ENCODE measurements at places on chromosomes 12 and 14.

DNA sequence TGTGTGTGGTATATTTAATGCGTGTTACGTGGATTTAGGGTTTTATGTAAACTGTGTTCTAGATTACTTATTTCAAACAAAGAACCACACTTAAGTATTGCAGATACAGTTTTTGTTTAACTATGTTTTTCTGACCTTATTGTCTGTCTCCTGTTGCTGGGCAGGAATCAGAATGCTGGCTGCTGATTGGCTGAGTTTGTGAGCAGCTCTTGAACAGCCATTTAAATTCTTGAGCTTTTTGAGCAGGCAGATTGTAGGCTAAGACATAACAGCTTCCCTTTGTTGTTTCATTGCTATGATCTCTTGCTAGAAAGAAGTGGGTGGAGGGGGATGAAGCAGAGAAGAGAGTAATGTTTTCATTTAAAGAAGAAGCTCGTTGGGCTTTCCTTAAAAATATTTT, 52.2 kb downstream of the ATF7IP start:
- DNase-seq: peak; percentile 24
- no peaks in the 10 kb centered on the region for H3K36me3 ChIP-seq
- peak overlapping the region; percentile 61 for H3K27ac ChIP-seq
- peaks cover 55% of the 10 kb centered on the region for H3K4me1 ChIP-seq
- H3K4me3 ChIP-seq: no peak overlapping the region

DNA sequence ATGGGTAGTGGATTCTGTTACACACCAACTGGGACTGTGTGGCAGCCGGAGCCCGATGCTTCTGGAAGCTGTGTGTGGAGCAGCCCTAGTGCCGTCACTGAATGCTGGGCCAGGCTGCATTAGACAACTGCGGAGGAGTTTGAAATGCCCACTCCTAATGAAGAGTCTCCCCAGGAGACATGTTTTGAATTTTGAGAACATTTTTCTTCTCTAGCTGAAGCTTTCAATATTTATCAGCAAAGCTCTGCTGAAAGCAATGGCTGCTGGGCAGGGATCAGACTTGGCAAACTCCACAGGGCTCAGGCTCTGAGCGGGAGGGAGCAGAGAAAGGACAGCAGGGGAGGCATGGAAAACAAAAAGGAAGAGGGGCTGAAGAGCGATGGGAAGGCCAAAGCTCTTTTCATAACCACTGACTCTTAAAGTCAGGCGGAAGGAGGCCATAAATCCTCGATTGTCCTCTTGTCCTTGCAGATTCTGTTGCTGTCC, 189.1 kb downstream of the MON2 start:
- no peak for DNase-seq
- H3K4me3 ChIP-seq: no peak overlapping the region
- H3K36me3 ChIP-seq: no peaks in the 10 kb centered on the region
- H3K4me1 ChIP-seq: no peaks in the 10 kb centered on the region

GRCh38 chr14:64628940-64629408, 75.2 kb upstream of the PLEKHG3 start:
- no peak overlapping the region for H3K27ac ChIP-seq
- H3K27me3 ChIP-seq: no peaks in the 10 kb centered on the region
- no peak for DNase-seq
- H3K36me3 ChIP-seq: no peaks in the 10 kb centered on the region

GRCh38 chr12:20369305-20370013, 1.1 kb downstream of the PDE3A start:
- no peaks in the 10 kb centered on the region for H3K36me3 ChIP-seq
- H3K27ac ChIP-seq: peak overlapping the region; percentile 63
- H3K27me3 ChIP-seq: no peaks in the 10 kb centered on the region

GRCh38 chr14:66939409-66939808, 249.8 kb upstream of the GARIN2 start:
- peaks cover 96% of the 10 kb centered on the region for H3K36me3 ChIP-seq
- no peaks in the 10 kb centered on the region for H3K27me3 ChIP-seq
- H3K4me3 ChIP-seq: no peak overlapping the region
- no peaks in the 10 kb centered on the region for H3K4me1 ChIP-seq

- no peak overlapping the region for H3K27ac ChIP-seq
- no peak for DNase-seq
- H3K4me3 ChIP-seq: no peak overlapping the region
- H3K36me3 ChIP-seq: no peaks in the 10 kb centered on the region
- no peaks in the 10 kb centered on the region for H3K4me1 ChIP-seq
Observed at GRCh38 chr12:111975161-111975931, 37.6 kb downstream of the TMEM116 start.

DNA sequence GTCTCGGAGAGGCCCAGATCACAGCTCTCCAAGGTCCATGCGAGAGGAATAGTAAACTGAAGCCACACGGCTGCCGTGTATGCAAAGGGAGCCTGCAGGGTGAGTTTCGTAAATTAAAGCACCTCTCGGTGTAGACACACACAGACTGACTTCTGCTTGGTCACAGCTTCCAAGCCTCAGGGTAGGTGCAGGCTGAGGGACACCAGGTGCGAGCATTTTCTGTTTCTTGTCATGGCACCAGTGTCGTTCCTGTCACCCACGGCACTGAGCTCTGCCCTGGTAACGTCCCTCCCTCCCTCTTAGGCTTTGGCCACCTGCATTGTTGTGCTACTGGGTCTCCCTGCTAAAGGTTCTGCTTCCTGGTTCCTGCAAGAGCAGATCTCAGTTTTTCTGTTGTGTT, 76.2 kb upstream of the DYNC1H1 start:
- H3K4me3 ChIP-seq: no peak overlapping the region
- H3K4me1 ChIP-seq: no peaks in the 10 kb centered on the region
- no peaks in the 10 kb centered on the region for H3K27me3 ChIP-seq

- H3K4me1 ChIP-seq: no peaks in the 10 kb centered on the region
- no peak for DNase-seq
- H3K36me3 ChIP-seq: no peaks in the 10 kb centered on the region
Observed at GRCh38 chr14:68964300-68965093, 14.6 kb downstream of the ACTN1 start.

DNA sequence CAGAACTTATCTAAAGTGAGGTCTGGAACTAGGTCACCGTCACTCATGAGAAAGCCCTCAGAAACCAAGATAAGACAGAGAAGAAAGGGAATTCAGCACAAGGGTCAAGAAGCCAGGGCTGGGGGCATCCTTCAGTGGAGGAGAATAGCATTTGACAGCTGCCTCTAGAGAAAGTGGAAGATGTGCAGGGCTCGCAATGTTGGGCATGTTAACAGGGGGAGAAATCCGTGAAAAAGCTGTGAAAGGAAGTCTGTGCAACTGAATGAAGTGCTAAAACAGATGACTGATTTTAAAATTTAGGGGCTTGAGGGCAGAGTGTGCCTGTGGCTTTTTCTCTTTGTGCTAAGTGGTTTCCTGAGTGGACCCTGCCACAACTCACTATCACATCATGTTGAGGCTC, 97.7 kb upstream of the IFNG-AS1 start:
- H3K36me3 ChIP-seq: no peaks in the 10 kb centered on the region
- H3K4me1 ChIP-seq: no peaks in the 10 kb centered on the region
- no peak overlapping the region for H3K27ac ChIP-seq

GRCh38 chr12:131116468-131117117, 162.9 kb downstream of the ADGRD1 start:
- H3K4me3 ChIP-seq: no peak overlapping the region
- DNase-seq: peak; percentile 61
- peak overlapping the region; percentile 75 for H3K27ac ChIP-seq
- peaks cover 30% of the 10 kb centered on the region for H3K36me3 ChIP-seq
- no peaks in the 10 kb centered on the region for H3K27me3 ChIP-seq

GRCh38 chr14:25197885-25198284, 147.9 kb upstream of the STXBP6 start:
- H3K36me3 ChIP-seq: no peaks in the 10 kb centered on the region
- DNase-seq: no peak
- no peak overlapping the region for H3K4me3 ChIP-seq
- no peak overlapping the region for H3K27ac ChIP-seq

DNA sequence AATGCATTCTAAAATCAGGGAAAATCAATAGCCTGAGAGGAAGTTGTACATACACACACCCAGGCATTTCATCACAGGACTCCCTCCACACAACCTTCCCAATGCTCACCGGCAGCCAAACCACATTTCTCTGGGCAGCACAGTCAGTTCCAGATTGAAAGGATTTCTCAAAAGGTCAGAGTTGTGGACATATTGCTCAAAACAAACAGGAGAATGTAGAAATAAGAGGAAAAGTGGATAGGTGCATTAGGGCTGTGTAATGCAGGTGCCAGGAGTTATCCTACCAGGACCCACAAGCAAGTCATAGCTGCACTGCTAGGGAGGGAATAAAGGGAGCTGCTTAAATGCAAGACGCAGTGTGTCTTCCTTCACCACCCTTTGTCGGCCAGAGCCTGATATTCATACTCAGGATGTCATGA, 62.9 kb downstream of the GCH1 start:
- H3K27me3 ChIP-seq: no peaks in the 10 kb centered on the region
- H3K27ac ChIP-seq: peak overlapping the region; percentile 38
- no peaks in the 10 kb centered on the region for H3K36me3 ChIP-seq
- no peak overlapping the region for H3K4me3 ChIP-seq
- H3K4me1 ChIP-seq: peaks cover 8% of the 10 kb centered on the region
- DNase-seq: peak; percentile 31

DNA sequence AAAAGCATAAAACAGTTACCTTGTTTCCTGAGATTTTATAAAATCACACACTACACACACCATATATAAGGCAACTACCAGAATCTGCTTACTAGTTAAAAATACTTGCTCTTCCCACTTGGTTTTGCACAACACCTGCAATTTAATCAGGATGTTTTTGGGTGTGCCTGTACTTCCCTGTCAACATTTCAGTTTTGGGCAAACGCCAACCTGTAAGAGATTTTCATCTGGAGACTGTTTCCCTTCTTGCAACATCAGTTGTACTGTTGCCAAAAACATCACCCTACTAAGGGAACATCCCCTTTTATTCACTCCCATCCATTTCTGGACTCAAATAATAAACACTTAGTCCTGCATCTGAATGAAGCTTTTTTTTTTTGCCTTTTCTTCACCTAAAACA, 172.3 kb downstream of the DUSP6 start:
- no peak overlapping the region for H3K27ac ChIP-seq
- no peaks in the 10 kb centered on the region for H3K36me3 ChIP-seq
- peak; percentile 95 for DNase-seq
- peaks cover 24% of the 10 kb centered on the region for H3K4me1 ChIP-seq

- H3K27ac ChIP-seq: no peak overlapping the region
- H3K4me1 ChIP-seq: no peaks in the 10 kb centered on the region
- H3K27me3 ChIP-seq: no peaks in the 10 kb centered on the region
- DNase-seq: no peak
- no peaks in the 10 kb centered on the region for H3K36me3 ChIP-seq
- no peak overlapping the region for H3K4me3 ChIP-seq
Observed at GRCh38 chr12:64681200-64682052, 71.1 kb downstream of the RASSF3 start.

- peak within 1 kb of the TSS; percentile 94 for H3K4me3 ChIP-seq
- peaks cover 24% of the 10 kb centered on the region for H3K4me1 ChIP-seq
- H3K27ac ChIP-seq: peak within 1 kb of the TSS; percentile 94
- no peaks in the 10 kb centered on the region for H3K36me3 ChIP-seq
- H3K27me3 ChIP-seq: no peaks in the 10 kb centered on the region
Observed at GRCh38 chr12:67648521-67649260, at the start of gene DYRK2. Gene DYRK2 (plus strand): TSS chr12:67648745. CDS start chr12:67649134, 389 bp downstream.

DNA sequence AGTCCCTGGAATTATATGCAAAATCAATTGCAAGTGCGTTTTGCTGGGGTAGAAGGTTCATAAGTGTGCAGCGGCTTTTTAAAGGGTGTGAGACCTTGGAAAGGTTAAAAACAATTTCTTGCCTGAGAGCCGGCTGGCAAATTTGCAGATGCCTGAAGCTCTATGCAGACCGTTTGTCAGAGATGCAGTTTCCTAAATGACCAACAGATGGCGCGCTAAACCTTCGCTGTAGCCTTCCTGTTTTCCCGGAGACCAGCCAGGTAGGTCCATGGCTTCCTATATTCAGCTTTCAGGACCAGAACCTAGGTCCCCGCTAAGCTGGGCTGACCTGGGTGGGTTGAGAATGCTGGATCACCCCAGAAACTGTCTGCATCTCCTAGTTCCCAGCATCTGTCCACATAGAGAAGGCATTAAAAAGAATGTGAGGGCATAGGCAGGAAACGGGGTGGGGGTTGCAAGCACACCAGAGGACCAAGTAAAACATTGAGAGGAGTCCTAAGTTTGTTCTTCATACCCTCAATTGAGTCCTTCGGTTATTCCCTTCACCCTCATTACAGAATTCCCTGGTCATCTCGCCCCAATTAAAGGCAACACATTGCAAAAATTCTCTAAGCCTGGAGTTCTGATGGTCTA, 5.7 kb upstream of the NOS1 start:
- peak; percentile 74 for DNase-seq
- H3K36me3 ChIP-seq: no peaks in the 10 kb centered on the region
- no peaks in the 10 kb centered on the region for H3K4me1 ChIP-seq
- no peaks in the 10 kb centered on the region for H3K27me3 ChIP-seq
- no peak overlapping the region for H3K4me3 ChIP-seq
- H3K27ac ChIP-seq: no peak overlapping the region

DNA sequence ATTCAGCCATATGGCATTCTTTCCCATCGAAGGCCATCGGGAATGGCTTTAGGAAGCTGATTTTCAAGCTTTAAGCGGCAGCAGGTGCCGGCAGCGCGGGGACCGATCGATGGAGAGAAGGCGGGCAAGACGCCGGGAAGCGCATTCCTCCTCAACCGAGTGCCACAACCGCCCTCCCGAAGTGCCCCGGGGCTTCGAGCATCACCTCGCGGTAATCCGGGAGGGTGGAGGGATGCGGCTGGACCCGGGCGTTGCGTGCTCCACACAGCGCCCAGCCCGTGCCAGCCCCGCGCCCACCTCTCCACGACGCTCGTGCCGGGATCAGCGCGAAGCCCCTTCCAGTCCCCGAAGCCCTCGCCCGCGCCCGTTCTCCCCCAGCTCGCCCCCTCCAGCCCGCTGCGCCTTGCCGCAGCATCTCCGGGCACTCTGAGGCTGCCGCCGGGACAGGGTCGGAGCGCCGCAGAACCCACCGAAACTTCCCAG, 3.2 kb downstream of the USP44 start:
- DNase-seq: no peak
- H3K27me3 ChIP-seq: no peaks in the 10 kb centered on the region
- H3K4me3 ChIP-seq: peak overlapping the region; percentile 82
- H3K4me1 ChIP-seq: no peaks in the 10 kb centered on the region
- H3K36me3 ChIP-seq: no peaks in the 10 kb centered on the region

GRCh38 chr12:49636979-49637755, 13.8 kb downstream of the PRPF40B start:
- H3K4me3 ChIP-seq: no peak overlapping the region
- peak; percentile 73 for DNase-seq
- H3K27me3 ChIP-seq: no peaks in the 10 kb centered on the region
- peaks cover 13% of the 10 kb centered on the region for H3K4me1 ChIP-seq
- H3K27ac ChIP-seq: peak overlapping the region; percentile 52

Data from tibial nerve (tissue), 4 donors.